ENCODE measurements at places on chromosomes 2 and 18. TPM values are rescaled to one million over a fixed set of nuclear protein-coding genes. Genes with fewer than 3 reads are reported as not detected.

NRP2 gene
- 83.6 TPM for total RNA-seq

GYPC gene
- 39.7 TPM for total RNA-seq

SDC1 gene
- total RNA-seq = 45.5 TPM

SCN9A gene
- 1.5 TPM for total RNA-seq

RAPGEF4 gene
- 24.7 TPM for total RNA-seq

LTBP1 gene
- total RNA-seq = 80.2 TPM

Measured in mesothelial cell of epicardium (in vitro differentiated cells).